ENCODE measurements at places on chromosomes 16 and 17.

- DNase-seq = no peak
Observed at GRCh38 chr17:31678431-31678830, 180.6 kb downstream of the COPRS start.

- DNase-seq = no peak
Observed at GRCh38 chr17:12842936-12843335, 53.6 kb downstream of the ARHGAP44 start.

GRCh38 chr16:7167626-7168025 is 165.0 kb upstream of the RBFOX1 start:
- no peak for DNase-seq

DNA sequence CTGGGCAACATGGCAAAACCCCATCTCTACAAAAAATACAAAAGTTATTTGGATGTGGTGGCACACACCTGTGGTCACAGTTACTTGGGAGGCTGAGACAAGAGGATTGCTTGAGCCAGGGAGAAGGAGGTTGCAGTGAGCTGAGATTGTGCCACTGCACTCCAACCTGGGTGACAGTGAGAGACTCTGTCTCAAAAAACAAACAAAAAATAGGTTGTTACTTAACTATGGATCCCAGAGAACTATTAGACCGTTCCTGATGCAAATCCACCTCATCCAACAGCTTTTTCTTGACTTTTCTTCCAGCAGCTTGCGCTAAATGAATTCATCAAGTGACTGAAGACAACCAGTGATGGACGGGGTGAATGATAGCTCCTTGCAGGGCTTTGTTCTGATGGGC is at the start of gene OR2C1:
OR2C1 (plus strand) TSS at position 301 of the 400 bp plus-strand sequence; CDS start at position 353, 52 bp downstream.
- no peak for DNase-seq

GRCh38 chr17:81487487-81488275 is 24.9 kb downstream of the ACTG1 start:
- DNase-seq = peak; percentile 66

DNA sequence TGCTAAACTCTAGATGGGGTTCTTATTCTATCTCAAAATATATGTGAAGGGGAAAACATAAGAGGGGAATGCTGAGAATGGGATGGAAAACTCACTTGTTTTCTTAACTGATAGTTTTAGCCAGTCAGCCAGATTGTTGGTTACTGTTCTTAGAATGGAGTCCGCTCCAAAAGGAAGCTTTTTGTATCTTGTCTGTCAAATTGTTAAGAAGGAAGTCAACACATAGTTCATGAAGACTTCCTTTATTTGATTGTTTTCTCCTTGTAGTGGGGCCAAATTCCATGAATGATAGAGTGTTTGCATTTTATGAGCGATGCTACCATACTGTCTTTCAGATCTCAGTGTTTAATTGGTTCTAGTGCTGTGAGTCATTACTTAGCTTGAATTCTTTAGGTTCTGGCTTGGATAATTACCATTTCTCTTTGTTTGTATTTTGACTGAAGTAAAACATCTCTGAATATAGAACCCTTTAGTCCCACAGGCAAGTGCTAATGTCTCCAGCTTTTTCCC is 98.3 kb upstream of the GOT2 start:
- no peak for DNase-seq

- no peak for DNase-seq
Observed at GRCh38 chr17:11643851-11644250, 45.6 kb downstream of the DNAH9 start.

DNA sequence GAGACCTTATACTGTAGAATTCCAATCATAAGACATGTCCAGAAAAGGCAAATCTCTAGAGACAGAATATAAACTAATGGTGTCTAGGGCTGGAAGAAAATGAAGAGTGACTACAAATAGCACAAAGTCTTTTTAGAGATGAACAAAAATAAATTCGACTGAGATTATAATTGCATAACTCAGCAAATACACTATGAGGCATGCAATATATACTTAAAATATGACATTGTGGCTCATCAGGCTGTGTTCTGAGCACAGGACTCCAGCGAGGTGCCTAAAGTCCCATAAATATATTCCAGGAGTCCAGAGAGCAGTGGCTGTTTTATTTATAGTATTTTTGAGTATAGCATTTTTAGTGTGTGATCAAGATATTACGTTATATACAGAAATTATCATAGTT is 13.1 kb upstream of the ZNF267 start:
- no peak for DNase-seq

DNA sequence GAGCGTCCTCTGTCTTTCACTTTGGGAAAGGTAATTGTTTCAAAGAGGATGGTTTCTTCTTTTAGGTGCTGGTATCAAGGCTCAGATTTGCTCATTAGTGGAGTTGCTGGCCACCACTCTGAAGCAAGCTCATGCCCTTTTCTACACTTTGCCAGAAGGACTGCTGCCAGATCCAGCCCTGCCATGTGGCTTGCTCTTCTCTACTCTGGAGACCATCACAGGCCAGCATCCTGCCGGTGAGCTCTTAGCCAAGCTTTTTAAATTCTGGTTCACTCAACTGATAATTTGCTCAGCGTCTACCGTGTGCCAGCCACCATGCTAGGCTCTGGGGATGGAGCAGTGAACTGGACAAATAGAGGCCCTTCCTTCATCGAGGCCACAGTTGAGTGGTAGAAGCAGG is 4.3 kb downstream of the COG1 start:
- DNase-seq = no peak

- no peak for DNase-seq
Observed at GRCh38 chr16:55647798-55648197, 8.0 kb upstream of the SLC6A2 start.

GRCh38 chr17:48013876-48014594 is 23.6 kb downstream of the COPZ2 start:
- no peak for DNase-seq

GRCh38 chr16:73040136-73040535 is 7.8 kb downstream of the ZFHX3 start:
- DNase-seq = no peak

GRCh38 chr17:5164436-5164835 is 27.2 kb downstream of the ZNF594 start:
- DNase-seq = no peak

DNA sequence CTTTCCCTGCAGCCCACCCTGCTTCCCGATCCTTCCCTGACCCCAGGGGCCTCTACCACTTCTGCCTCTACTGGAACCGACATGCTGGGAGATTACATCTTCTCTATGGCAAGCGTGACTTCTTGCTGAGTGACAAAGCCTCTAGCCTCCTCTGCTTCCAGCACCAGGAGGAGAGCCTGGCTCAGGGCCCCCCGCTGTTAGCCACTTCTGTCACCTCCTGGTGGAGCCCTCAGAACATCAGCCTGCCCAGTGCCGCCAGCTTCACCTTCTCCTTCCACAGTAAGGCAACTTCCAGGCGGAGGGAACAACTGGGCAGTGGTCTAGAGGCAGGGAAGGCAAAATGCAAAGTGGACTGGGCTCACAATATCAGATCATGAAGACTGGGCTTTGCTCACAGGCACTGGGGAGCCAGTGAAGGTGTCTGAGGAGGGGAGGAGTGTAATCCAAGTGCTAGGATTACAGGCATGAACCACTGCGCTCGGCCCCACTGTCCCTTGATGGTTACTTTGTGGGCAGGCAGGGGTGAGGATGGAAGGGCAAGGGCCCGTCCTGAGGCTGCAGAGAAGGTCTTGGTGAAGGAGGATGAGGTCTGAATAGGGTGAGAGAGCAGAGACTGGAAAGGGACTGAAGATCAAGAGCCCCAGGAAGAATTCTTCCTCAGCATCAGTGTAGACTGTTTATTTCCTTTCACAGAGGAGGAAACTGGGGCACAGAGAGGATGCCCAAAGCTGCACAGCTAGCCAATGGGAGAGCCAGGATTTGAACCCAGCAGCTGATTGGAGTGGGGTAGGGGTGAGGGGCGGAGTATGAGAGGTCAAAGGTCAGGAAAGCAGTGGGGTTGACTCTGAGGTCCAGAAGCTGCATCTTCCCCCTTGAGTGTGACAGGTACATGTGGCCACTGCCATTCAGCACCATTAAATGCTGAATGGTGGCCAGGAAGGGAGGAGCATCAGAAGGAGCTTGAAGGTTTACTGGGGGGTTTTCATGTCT is 16.5 kb upstream of the ADGRG3 start:
- DNase-seq = no peak
